CD4-positive, CD25-positive, alpha-beta regulatory T cell (primary cell): ENCODE measurements at places on chromosomes 2 and 18. TPM values are rescaled to one million over a fixed set of nuclear protein-coding genes. Genes with fewer than 3 reads are reported as not detected.

The UGT1A1 gene
- total RNA-seq, result not detected

The CAD gene
- 27.4 TPM for total RNA-seq

The IL36RN gene
- not detected for total RNA-seq

The CAPN13 gene
- total RNA-seq, result not detected

The NAT8 gene
- not detected for total RNA-seq

The CRYGC gene
- total RNA-seq, result not detected

The NMS gene
- total RNA-seq, result not detected

The RNF152 gene
- 0.39 TPM for total RNA-seq

The ABCG8 gene
- not detected for total RNA-seq

The HOXD9 gene
- total RNA-seq, result not detected

The CASP8 gene
- 254 TPM for total RNA-seq

The TCF23 gene
- total RNA-seq, result not detected

The ESPNL gene
- total RNA-seq, result not detected

The WDR75 gene
- total RNA-seq, result 45.6 TPM

The CYP26B1 gene
- not detected for total RNA-seq
